ENCODE measurements at places on chromosomes 6 and 20. TPM values are rescaled to one million over a fixed set of nuclear protein-coding genes. Genes with fewer than 3 reads are reported as not detected.

GRCh38 chr20:14148042-14148441 is 152.7 kb downstream of the MACROD2 start:
- H3K4me1 ChIP-seq = no peaks in the 10 kb centered on the region
- DNase-seq = no peak
- H3K36me3 ChIP-seq = no peaks in the 10 kb centered on the region
- H3K27ac ChIP-seq = no peak overlapping the region

DNA sequence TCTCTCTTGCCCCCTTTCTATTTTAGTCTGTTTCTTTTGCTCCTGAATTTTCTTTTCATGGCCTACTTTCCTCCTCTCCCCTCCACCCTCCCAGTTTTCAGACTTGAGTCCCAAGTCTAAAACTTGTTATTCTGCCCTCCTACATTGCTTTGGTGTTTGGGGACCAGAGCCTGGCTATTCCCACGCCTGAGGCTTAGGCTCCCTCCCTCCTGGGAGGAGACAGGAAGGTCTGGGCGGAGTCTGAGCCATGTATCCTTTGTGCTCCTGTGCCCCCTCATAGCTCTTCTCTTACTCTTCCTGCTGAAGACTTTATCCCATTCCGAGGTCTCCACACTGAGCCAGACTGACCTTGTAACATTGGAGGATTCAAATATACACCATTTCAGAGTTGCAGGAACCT is 69.5 kb downstream of the DAAM2 start:
- H3K4me3 ChIP-seq = no peak overlapping the region
- no peak for DNase-seq
- H3K4me1 ChIP-seq = no peaks in the 10 kb centered on the region
- no peak overlapping the region for H3K27ac ChIP-seq

DNA sequence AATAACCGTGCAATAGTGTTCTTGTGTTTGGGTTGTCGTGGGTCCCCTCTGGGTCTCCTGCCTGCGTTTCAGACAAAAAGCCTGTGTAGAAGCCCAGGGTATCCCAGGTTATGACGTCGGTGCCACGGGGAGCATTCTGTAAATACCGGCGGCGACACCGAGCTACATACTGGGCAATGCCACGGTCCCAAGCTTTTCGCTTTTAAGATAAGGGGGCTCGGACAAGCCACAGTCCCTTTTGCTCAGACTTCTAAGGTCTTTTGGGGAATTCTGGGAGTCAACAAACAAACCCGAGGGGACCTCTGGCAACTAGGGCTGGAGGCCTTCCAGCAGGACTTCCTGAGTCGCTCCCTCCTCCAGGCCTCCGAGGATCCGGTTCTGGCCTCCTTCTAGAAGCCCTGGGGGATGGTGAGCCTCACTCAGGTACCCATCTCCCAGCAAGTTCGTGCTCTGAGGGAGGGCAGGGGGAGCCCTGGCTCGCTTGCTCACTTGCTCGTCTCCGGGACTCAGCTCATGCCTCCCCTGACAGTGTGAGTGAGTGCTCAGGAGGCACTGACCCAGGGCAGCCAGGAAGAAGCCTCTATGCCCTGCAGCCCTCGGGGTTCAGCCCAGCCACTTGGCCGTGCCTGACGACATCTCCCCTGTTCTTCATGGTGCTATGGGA is 62.4 kb upstream of the MRPS10 start:
- H3K27ac ChIP-seq = no peak overlapping the region
- no peak overlapping the region for H3K4me3 ChIP-seq
- DNase-seq = no peak
- H3K4me1 ChIP-seq = peaks cover 19% of the 10 kb centered on the region
- H3K27me3 ChIP-seq = peaks cover 17% of the 10 kb centered on the region

DNA sequence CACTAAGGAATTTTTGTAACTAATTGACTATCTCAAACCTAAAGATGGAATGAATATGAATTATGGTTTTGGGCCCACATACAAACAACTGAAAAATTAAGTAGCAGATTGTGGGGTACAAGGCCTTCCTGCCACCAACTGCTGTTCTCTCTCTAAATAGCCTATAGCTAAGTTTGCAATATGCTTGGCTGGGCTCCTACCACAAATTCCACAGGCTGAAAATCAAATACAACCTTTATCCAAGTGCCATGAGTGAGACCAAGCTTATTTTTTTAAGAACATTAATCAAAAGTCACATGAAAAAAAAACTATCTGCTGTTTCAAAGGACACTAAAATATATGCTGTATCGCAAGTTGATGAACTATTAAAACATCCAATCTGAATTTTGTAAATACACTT is 52.1 kb downstream of the TENT5A start:
- no peaks in the 10 kb centered on the region for H3K36me3 ChIP-seq
- peaks cover 11% of the 10 kb centered on the region for H3K4me1 ChIP-seq
- no peak overlapping the region for H3K27ac ChIP-seq
- H3K4me3 ChIP-seq = no peak overlapping the region
- no peak for DNase-seq

DNA sequence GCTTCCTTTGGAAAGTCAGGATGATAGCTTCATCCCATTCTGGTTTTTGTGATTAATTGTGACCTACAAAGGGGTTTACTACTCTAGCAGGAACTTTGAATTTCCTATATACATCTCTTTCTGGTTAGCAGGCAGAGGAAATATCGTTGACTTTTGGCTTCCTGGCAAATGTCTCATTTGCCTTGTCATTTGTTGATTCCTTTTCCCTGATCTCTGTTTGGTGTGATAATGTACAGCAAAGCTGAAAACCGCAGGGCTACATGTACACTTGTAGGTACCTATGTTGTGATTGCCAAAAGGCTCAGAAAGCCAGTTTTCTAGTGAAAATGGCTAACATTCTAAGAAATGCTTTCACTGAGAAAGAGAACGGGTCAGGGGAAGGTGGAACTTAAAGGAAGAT is 44.3 kb downstream of the TOP1 start:
- no peak for DNase-seq
- no peak overlapping the region for H3K27ac ChIP-seq
- peaks cover 12% of the 10 kb centered on the region for H3K4me1 ChIP-seq
- H3K4me3 ChIP-seq = no peak overlapping the region
- H3K36me3 ChIP-seq = peaks cover 18% of the 10 kb centered on the region

DNA sequence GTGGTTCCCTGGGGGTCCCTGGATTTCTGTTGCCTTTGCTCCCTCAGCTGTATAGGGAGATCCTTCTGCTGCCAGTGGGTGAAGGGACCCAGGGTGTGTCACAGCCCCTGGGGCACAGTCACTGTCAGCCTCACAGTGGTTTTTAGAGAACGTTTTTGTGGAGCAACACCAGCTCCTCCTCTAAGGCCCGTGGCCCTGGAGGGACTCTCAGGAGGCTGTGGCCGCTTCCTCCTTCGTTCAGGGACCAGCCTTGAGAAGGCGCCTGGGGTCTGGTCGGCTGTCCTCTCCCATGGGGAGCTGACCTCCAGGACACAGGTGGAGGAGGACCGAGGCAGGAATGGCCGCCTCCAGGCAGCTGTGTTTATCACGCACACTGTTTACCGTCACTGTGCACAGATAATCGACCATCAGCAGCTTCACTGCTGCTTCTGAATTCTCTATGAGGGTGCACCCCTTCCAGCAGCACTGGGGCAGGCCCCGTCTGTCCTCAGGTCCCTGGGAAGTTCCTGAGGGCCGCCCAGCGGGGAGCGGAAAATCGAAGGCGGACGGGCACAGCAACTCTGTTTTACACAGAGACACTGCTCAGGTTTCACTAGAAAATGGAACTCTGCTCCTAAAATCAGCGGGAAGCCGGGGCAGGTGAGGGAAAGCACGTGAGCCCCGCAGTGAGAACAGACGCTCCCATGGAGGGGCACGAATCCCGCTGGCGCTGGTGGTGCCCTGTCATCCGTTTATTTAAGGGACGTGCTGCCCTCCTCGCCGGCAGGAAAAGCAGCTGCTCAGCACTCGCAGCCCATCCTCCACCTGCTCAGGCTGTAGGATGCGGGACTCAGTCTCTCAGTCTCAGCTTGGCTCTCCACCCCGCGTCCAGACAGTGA is 10.4 kb upstream of the FRMD1 start:
- no peaks in the 10 kb centered on the region for H3K36me3 ChIP-seq
- DNase-seq = no peak
- no peak overlapping the region for H3K4me3 ChIP-seq
- H3K4me1 ChIP-seq = peaks cover 39% of the 10 kb centered on the region
- no peak overlapping the region for H3K27ac ChIP-seq

GRCh38 chr20:51529081-51529681 is 13.3 kb downstream of the NFATC2 start:
- no peak overlapping the region for H3K4me3 ChIP-seq
- no peak overlapping the region for H3K27ac ChIP-seq
- no peaks in the 10 kb centered on the region for H3K27me3 ChIP-seq
- no peak for DNase-seq
- H3K36me3 ChIP-seq = 0 out of 3 replicates have a peak, but pooled peaks cover 2% of the 10 kb centered on the region

- no peak overlapping the region for H3K27ac ChIP-seq
- H3K4me1 ChIP-seq = peaks cover 39% of the 10 kb centered on the region
- DNase-seq = peak; percentile 27
- H3K4me3 ChIP-seq = no peak overlapping the region
- no peaks in the 10 kb centered on the region for H3K36me3 ChIP-seq
- H3K27me3 ChIP-seq = no peaks in the 10 kb centered on the region
These were observed 286.2 kb upstream of the EXOC2 start for GRCh38 chr6:978937-979685.

GRCh38 chr20:53571555-53572286 is 21.9 kb downstream of the ZNF217 start:
- no peak overlapping the region for H3K27ac ChIP-seq
- no peak for DNase-seq
- no peak overlapping the region for H3K4me3 ChIP-seq
- no peaks in the 10 kb centered on the region for H3K4me1 ChIP-seq

The CDYL gene
- total RNA-seq = 105 TPM

The CD93 gene
- total RNA-seq = not detected

The RUNX2 gene
- not detected for total RNA-seq

The HMGCLL1 gene
- not detected for total RNA-seq

The FOXC1 gene
- 0.55 TPM for total RNA-seq

The DEFB124 gene
- not detected for total RNA-seq

All from HepG2 (cell line).